ENCODE measurements at places on chromosomes 16 and 17.

DNA sequence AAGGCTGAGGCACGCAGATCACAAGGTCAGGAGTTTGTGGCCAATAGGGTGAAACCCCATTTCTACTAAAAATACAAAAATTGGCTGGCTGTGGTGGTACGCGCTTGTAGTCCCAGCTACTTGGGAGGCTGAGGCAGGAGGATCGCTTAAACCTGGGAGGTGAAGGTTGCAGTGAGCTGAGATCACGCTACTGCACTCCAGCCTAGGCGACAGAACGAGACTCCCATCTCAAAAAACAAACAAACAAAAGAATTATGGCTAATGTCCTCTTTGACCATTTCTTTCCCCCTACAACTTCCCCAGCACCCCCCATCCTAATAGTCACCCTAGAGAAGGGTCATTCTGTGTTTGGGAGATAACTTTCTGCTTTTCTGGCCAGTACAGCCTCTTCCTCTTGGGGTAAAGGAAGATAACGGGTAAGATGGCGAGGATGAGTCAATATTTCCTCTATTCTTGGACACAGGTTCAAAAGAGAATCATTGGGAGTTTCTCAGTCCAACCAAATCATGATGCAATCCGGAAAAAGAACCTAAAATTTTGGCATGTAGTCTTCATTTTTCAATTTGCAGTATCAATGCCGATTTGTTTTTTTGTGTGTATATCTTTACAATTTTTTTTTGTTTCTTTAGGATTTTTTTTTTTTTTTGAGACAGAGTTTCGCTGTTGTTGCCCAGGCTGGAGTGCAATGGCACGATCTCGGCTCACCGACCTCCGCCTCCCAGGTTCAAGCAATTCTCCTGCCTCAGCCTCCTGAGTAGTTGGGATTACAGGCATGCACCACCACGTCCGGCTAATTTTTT, 107.6 kb upstream of the MED13 start:
- no peak for DNase-seq

DNA sequence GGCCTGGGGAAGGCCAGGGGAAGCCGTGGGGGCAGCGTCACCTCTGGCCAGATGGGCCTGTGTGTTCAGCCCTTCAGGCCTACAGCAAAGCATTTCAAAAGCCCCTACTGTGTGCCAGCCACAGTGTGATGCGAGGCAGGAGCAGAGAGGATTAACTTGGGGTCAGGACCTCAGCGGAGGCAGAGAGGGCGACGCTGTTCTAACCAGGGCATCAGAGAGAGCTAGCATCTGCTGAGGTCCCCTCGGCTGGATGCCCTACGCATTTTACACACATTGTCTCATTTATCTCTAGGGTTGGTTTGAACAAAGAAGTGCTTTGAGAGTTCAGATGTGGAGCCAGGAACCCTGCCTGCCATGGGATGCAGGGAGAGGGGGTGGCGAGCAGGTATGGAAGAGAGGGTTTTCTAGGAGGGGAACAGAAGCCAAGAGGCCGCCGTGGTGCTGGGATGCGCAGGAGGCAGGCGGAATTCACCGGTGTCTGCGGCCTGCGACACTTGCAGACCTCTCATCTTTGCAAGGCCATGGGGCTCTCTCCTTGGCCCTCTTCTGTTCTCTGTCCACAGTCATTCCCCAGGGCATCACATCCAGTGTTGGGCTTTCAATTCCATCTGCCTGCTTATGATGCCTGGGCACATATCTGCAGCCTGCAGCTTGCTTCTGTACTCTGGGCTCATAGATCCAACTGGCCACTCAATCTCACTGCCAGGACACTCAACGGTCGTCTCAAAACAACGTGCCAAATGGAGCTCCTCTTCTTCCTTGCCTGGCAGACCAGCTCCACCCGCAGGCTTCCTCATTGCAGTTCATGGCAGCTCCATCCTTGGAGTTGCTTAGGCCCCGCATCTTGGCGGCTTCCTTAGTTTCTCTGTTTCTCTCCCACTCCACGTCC, 8.1 kb upstream of the NKD1 start:
- peak; percentile 6 for DNase-seq

GRCh38 chr17:33316746-33317145, 23.7 kb upstream of the ASIC2 start:
- DNase-seq = no peak

GRCh38 chr16:67284699-67285646, 5.6 kb downstream of the PLEKHG4 start:
- peak; percentile 80 for DNase-seq

Measured in NCI-H1105 (cell line).